ENCODE measurements at places on chromosomes 2 and 18.

DNA sequence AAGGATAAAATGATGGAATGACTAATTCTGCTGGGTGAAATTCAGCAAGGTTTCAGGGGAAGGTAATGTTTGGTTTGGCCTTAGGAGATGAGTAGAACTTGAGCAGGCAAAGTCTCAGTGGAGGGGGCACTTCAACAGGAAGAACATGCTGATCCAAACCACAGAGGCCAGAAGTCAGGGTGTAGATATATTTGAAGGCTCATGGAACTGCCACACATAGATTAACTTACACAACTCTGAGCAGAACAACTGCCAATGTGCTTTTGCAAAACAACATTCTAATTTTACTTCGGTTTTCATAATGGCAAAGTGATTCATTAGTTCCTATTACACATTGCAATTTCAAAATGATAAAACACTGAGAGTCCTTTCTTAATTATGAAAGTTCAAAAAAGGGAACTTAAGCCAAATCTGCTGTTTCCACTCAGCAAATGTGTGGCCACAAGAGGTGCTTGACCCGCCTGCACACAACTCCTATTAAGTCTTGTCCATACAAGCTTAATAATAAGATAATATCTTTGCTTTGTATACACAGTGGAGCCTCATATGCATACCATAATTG is 284.8 kb downstream of the MREG start:
- no peak for DNase-seq

GRCh38 chr2:48483506-48483905 is 46.4 kb upstream of the STON1 start:
- no peak for DNase-seq

GRCh38 chr2:197727011-197727410 is 21.8 kb downstream of the MARS2 start:
- no peak for DNase-seq

DNA sequence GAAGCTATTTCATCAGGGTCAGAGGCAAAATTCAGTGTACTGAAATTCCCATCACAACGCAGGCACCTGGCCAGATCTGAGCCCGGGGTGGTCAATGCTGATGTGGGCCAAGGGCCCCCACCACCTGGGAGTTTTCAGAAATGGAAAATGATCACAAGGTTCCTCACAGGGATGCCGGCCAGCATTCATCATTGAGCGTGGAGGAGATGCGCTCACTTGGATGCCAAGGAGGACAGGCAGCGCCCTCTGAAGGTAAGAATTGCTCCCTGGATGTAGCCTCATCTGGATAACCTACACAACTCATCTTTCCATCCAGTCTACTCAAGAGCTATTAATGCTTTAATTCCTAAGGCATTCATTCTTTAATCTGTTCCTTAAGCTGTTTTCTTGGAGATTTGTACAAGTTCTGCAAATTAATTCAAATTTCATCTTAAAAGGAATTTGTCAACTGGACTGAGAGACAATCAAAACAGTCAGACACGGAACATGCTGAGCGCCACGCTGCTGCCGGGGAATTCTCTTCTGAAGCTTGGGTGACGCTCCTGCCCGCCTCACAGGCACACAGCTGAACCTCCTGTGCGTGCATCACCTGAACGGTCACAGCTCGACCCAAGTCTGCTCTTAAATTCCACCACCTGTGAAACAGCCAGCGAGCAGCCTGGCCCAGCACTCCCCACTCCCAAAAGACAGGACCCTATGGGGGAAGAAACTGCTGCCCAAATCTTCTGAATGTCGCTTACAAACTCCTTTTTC is 206.7 kb downstream of the HDAC4 start:
- DNase-seq: no peak

- no peak for DNase-seq
Measured at GRCh38 chr2:54755641-54756326, 32.3 kb downstream of the EML6 start.

DNA sequence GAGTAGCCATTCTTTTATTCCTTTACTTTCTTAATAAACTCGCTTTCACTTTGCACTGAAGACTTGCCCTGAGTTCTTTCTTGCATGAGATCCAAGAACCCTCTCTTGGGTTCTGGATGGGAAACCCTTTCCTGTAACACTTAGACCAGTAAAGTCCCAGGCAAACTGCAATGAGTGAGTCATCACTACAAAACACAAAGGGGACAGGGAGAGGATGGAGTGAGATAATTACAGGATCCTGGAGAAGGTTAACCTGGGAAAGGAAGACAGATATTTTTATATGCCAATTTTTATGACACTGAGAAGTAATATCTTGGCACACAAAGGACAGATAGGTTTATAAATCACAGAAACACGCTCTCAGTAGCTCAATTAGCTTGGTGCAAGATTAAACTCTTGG is 48.7 kb downstream of the EHD3 start:
- DNase-seq: no peak

GRCh38 chr18:8366656-8367055 is 242.6 kb upstream of the RAB12 start:
- peak; percentile 34 for DNase-seq

- no peak for DNase-seq
Measured at GRCh38 chr2:60051991-60052390, 501.5 kb downstream of the BCL11A start.

- no peak for DNase-seq
Measured at GRCh38 chr2:237064203-237065070, 21.3 kb upstream of the COPS8 start.

- DNase-seq: no peak
Measured at GRCh38 chr2:219398721-219399363, 11.1 kb upstream of the DNPEP start.

DNA sequence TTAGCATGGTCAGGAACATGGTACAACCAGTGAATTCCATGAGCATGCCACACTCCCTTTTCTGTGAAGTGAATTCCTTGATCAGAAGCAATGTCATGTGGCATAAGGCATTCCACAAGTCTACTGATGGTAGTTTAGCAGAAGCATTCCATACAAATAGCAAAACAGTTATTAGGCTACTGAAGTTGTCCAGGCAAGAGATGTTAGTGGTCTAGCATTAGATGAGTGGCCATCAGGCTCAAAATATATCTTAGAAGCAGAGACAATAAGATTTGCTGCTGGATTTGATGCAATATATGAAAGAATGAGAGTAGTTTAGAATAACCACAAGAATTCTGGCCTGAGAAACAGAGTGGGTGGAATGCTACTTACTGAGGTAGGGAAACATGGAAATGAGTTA is 355.3 kb upstream of the NRXN1 start:
- no peak for DNase-seq

GRCh38 chr2:113767811-113768460 is 11.5 kb upstream of the SLC35F5 start:
- no peak for DNase-seq

DNA sequence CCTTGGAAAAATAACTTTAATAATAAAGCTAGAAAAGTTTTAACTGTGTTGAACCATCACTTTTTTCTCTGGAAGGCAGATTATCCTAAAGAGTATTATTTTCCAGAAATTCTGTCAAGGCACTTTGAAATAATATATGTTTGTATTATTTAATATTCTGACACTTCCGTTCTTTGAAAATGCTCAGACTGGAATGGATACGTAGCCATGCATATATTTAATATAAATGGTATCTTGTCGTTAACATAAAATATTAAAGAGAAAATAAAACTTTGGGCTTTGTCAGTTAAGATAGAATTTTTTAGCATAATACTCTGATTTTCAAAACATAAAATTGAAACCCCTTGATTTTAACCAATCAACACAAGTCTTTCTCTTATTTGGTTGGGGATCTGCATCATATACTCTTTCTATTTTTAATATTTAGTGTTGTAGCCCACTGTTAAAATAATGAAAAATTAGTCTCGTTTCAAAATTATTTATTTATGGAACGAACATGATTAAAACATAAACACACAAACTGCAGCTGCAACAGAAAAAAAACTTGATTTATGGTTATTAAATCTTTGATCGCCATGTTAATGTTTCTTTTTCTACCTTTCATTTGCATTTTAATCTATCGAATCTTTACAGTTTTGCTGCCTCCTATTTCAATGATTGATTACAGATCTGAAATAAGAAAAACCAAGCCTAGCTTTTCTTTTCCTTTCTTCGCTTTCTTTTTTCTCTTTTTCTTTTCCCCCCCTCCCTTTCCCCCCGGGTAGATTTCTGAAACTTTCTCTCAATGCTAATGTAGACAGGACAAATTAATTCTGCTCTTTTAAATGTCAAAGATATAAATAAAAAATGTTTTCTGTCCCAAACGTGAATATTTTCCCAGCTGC is 145.5 kb downstream of the MEIS1 start:
- no peak for DNase-seq

DNA sequence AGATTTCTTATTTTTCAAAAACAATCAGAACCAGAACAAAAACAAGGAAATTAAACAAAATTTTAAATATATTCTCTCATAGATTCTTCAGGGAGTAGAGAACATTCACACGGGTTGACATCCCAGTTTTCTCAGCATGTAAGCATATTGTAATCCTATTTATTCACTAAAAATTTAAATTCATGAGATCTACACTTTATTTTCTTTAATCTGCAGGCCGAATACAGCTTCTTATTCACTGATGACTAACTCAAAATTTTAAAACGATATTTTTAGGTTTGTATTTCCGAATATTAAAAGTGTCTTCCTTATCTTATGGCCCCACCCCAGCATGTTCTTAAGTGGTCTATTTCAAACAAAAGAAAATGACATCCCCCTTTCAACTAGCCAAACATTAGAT is 262.4 kb downstream of the MEIS1 start:
- DNase-seq: no peak

GRCh38 chr2:41973871-41974270 is 74.0 kb upstream of the PKDCC start:
- no peak for DNase-seq

DNA sequence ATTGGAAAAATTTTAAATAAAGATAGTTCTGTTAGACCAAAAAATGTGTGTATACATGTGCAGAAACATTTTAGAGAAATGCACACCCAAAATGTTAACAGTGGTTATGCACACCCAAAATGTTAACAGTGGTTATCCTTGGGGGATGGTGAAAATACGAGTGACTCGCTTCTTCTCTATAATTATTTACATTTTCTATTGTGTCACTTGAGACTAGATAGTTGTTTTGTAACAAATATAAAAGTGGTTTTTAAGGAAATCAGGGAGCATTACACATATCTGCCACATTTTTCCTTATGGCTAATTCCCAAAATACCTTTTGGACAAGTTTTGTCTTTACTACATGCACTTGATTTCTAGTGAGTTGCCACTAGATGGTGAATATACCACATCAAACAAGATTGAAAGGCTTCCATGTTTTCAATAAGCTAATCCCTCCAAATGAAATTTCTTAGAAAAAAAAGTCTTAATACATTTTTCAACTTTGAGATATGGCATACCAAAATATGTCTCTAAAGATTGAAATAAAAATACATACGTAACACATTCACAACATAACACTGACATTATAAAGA is 9.0 kb upstream of the HIBCH start:
- DNase-seq: no peak

DNA sequence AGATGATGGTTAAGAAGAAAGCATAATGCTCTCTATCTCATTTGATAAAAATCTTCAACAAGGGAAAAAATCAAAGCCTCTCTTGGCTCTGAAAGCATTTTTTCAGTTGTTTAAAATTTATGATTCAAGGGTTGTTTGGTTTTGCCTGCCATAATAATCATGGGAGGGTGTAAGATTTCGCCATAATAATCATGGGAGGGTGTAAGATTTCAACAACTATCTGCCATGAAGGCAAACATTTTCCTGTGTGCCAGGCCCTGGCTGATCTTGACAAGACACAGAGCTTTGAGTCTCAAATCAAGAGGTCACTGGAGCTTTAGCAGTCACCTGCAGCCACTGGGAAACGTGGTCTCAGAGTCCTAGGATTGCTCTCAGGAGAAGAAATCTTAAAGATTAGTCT is 175.1 kb upstream of the PIEZO2 start:
- no peak for DNase-seq

DNA sequence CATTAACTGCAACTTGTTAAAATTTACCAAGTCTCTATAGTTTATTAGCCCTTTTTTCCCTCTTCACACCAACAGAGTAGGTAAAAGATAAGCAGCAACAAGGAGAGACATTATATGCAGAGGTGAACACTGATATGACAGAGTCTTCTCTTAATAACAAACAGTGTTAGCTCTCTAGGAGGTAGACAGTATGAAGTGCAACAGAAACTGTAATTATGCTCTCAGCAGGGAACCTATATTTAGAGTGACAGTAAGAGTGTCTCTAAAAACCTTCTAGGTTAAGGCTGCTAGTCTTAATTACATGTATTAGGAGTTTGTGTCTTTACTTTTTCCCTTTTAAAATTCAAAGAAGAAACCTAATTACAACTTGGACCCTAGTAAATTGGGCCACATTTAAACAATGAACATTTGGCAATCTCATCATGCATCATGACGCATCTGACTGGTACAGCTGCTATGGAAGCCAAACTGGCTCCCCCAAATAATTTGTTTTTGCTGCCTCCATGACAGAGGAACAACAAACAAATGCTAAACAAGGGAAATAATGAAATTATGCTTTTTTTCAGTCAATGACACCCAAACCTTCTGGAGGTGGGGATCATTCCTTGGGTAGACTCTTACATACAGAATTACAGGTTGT is 69.9 kb upstream of the MMADHC start:
- no peak for DNase-seq

- no peak for DNase-seq
Measured at GRCh38 chr2:241260911-241261310, 54.6 kb downstream of the HDLBP start.

- no peak for DNase-seq
Measured at GRCh38 chr2:46811379-46812310, 104.0 kb downstream of the MCFD2 start.

DNA sequence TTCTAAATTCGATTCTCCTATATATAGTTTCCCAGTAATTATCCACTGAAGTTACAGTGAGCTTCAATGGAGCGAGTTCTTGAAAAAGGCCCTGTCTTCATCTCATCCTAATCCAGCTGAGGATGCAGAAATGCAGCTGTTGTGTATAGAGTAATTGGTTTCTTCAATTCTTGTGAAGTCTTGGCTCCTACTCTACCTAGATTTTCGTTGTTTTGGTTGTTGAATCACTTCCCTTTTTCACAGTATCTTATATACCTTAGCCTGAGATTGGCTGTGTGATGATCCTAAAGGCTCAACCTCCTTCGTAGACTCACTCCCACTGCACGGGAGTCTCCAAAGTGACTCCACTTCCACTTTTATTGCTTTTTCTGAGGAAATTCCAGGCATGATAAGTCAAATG is 280.4 kb downstream of the PARD3B start:
- no peak for DNase-seq

DNA sequence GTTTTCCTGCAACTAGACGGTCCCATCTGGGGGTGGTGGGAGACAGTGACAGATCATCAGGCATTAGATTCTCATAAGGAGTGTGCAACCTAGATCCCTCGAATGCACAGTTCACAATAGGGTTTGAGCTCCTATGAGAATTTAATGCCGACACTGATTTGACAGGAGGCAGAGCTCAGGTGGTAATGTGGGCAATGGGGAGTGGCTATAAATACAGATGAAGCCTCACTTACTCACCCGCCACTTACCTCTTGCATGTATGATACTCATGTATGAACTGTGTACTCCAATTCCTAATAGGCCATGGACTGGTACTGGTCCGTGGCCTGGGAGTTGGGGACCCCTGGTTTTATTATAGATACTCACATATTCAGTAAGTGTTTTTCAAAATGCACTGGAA is 122.4 kb upstream of the SIX3 start:
- DNase-seq: no peak
